ENCODE measurements at places on chromosomes 16 and 17.

DNA sequence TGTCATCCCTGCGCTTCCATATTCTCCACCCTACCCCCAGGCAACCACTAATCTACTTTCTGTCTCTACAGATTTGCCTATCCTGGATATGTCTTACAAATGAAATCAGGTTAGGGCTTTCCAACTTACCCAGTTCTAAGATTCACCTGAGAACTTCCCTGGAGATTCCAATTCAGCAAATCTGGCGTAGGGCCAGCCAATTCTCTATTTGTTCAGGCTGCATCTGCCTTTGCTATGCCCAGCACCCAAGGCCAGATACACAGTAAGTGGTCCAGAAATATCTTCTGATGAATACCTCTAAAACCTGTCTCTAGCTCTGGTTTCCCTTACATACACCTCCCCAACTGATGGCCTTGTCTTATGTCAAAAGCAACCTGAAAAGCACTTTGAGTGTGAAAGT, 10.4 kb upstream of the CTCF start:
- no peak for DNase-seq

DNA sequence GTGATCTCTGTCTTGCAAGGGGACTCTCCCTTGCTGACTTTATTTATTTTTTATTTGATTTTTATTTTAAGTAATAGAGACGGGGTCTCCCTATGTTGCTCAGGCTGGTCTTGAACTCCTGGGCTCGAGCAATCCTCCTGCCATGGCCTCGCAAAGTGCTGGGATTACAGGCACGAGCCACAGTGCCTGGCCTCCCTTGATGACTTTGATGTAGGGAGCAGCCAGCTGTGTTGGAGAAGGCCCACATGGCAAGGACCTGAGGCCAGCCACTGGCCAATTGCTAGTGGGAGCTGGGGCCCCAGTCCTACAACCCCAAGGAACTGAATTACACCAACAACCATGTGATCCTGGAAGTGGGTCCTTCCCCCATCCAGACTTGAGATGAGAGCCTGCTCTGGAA, 81.8 kb downstream of the CNGB1 start:
- no peak for DNase-seq

DNA sequence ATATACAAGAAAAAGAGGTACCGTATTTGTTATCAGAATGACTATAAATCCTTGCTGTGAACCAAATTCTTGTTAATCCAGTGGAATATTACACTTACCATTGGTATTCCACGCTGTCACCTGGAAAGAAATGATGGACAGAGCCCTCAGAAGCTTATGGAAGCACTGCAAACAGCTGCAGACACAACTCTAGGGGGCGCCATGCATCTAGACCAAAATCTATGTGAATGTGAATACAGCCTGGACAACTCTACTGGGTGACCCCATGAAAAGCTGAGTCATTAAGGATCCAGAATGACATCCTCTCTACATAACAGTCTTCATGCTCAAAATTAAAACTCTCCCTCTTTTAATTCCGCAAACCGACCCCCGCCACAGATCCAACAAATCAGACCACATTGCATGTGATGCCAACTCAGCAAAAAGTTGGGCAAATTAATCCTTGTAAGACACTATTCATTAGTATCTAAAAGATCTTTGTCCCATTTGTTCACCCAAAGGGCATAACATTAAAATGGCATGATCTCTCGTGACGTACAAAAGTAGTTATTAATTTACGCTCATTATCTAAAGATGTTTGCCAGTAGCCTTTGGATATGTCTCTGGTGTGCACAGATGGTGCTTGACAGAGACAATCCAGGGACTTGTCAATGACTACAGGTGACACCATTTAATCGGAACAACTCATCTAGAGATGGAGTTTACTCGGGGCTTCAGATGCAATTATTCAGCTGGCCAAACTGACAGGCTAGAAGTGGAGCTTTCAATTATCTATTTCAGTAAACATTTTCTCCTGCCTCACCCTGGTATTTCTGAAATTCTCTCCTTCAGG, 552.7 kb upstream of the PSMD7 start:
- DNase-seq = no peak

DNA sequence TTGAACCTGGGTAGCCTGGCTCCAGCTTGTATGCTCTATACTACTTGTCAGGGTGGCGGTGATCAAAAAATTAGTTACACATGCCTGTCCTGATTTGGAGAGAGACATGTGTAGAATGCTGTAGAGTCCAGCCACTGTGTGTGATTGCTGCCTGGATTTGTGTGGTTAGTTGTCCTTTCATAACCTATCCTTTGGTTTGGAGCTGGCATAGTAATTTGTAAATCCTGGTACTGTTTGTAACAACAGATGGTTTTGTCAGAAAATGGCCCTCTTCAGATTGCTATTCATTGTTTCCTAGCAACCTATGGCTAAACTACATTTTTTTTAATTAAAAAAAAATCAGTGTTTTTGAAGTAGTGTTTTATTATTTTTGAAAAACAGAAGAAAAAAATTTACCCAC, 30.5 kb downstream of the ETV4 start:
- no peak for DNase-seq

DNA sequence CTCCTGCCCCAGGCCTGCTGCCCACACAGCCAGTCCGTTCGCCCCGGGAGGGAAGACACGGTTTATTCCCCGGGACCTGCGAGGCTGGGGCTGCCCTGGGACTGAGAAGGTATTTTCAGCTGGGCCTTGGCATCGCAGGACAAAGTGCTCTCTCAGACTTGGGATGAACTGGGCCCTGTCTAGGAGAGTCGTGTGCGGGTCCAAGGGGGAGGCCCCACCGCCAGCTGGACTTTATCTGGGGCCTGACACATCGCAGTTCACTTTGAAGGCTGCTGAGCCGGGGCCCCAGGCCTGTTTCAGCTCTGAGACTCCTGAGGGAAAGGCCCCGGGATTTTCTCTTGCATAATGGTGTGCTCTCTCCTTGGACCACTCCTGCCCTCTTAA, 6.8 kb downstream of the CRISPLD2 start:
- no peak for DNase-seq

- DNase-seq = no peak
Observed at GRCh38 chr17:68821860-68822696, 133.1 kb downstream of the ABCA8 start.

DNA sequence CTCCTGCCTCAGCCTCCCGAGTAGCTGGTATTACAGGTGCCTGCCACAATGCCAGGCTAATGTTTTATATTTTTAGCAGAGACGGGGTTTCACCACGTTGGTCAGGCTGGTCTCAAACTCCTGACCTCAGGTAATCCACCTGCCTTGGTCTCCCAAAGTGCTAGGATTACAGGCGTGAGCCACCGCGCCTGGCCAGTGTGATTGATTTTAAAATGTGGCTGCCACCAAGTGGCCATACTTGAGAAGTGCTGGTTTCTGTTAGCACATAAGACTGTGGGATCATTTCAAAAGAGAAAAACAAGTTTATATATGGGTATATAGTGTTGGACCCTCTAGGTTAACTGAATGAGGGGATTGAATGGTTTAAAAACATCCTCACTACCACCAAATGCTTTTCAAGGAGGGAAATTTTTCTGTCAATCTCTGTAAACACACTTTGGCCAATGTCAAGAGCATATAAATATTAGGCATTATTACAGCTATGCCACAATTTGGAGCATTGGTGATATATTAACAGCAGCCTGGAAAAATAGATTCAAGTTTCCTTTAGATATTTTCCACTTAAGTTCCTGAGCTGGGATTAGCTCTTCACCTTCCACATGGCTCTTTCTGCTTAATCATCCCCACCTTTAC, 13.5 kb upstream of the DHRS13 start:
- no peak for DNase-seq

DNA sequence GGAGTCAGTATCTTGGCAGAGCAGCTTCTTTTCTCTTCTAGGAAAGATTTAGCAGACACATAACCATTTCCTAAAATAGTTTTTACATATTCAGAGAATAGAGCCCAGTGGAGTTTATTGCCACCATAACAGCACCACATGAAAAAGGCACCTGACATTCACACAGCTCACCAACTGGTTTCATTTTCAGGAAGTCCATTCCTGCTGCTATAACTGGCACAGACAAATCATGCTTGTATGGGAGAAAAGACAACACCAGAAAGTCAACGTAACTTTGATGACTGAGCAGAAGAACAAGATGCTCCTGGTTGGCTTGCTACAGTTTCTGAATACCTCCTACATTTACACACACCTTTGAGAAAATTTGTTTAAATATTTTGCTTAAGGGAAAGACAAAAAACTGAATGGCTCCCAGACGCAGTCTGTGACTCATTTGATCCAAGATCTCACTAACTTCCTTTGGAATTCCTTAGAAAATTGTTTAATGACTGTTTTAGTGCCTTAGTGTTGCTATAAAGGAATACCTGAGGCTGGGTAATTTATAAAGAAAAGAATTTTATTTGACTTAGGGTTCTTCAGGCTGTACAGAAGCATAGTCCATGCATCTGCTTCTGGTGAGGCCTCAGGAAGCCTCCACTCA, 1380.6 kb downstream of the CDH8 start:
- DNase-seq = no peak

- DNase-seq = no peak
Observed at GRCh38 chr16:27236635-27237218, 31.8 kb downstream of the NSMCE1 start.

DNA sequence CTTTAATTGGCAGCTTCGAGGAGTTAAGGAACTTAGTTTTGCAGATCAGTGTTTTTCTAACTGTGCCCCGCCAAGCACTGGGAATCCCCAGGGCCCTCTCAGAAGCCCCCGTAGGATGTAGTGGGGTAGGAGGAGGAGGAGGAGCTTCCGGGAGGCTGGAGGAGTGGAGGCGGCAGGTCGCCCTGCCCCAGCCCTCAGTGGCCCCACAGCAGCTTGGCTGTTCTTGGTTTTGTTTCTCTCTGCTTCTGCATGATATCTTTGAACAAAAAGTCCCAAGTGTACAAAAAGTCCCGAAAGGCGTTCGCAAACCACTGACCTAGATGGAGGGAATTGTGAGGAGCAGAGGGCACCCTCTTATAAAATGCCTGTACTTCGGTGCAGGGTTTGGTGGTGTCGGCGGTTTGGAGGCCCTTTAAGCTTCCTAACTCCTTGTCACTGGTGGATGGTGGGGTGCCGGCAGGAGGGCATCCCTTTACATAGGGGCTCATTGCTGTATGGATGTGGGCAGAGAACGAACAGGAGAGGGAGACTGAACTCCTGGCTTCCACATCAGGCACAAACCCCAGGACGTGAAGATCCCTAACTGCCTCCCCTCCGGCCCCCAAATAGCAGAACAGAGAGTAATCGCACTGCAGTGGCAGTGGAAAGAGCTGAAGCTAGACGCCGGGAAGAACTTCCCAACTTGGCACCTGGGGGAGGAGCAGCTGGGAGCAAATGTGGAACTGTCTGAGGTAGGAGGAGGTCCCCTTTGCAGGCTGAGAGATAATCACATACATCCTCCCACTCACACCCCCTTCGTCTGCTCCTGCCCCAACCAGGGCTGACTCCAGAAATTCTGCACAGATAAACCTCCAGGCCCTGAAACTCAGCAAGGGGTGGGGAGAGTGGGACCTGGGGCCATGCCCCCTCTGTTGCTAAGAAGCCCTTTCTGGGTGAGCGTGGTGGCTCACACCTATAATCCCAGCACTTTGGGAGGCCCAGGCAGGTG, 20.1 kb downstream of the EPOP start:
- no peak for DNase-seq

DNA sequence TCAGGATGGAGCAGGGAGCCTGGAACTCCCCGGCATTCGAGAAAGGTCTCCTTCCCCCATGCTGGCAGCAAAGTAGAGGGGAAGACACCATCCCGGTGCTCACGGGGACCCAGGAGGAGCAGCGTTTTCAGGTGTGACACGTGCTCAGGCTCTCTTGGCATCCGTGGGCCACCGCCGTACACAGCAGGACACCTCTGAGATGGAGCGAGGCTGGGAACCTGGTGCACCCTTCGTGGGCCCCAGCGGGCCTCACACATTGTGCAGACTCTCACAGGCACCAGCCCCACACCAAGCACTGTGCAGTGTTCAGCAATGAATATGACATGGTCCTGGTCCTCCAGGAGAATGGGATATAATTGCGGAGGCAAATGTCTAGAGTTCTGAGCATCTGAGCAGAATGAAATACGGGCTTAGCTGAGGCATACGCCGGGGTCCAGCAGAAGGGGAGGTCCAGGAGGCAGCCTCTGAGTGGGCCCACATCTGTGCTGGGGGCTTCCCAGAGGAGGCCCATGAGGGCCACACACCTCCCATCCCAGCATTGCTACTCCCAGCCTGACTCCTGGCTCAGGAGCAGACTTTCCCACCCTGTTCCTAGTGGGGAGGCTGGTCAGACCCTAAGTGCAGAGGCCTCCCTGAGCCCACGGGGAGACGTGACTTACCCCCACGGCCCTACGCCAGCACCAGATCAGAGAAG, 72.6 kb downstream of the ABR start:
- no peak for DNase-seq

- no peak for DNase-seq
Observed at GRCh38 chr17:14125518-14126137, 56.3 kb downstream of the COX10 start.

DNA sequence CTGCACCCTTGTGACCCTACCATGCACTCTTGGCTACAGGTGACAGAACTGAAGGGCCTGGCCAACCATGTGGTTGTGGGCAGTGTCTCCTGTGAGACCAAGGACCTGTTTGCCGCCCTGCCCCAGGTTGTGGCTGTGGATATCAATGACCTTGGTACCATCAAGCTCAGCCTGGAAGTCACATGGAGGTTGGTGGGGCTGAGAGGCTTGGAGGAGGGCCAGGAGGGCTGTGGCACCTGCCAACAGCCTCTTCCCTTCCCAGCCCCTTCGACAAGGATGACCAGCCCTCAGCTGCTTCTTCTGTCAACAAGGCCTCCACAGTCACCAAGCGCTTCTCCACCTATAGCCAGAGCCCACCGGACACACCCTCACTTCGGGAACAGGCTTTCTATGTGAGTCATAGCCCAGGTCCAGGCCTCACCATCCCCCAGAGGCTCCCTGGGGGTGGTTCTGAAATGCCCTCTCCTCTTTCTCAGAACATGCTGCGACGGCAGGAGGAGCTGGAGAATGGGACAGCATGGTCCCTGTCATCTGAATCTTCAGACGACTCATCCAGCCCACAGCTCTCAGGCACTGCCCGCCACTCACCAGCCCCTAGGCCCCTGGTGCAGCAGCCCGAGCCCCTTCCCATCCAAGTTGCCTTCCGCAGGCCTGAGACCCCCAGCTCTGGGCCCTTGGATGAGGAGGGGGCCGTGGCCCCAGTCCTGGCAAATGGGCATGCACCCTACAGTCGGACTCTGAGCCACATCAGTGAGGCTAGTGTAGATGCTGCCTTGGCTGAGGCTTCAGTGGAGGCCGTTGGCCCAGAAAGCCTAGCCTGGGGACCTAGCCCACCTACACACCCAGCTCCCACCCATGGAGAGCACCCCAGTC, 13.0 kb downstream of the RIPOR1 start:
- DNase-seq = no peak

Data from stimulated activated CD4-positive, alpha-beta T cell treated with anti-CD3 and anti-CD28 coated beads, Interleukin-4, amount 100 ng/mL, for 4 hours (primary cell).